Activated gamma-delta T cell treated with anti-CD3 and anti-CD28 coated beads, Interleukin-2, amount 50 U/mL, for 16 hours (primary cell): ENCODE measurements at places on chromosomes 11 and 22.

GRCh38 chr22:23098718-23099530 lies 28.6 kb downstream of the GNAZ start:
- no peak for DNase-seq

- no peak for DNase-seq
These were observed 176.4 kb downstream of the KIRREL3 start for GRCh38 chr11:126824035-126824607.

GRCh38 chr11:82960779-82961143 lies 59.2 kb downstream of the DDIAS start:
- no peak for DNase-seq

GRCh38 chr11:133531971-133532651 lies at the start of gene OPCML:
Gene OPCML, minus strand, starts transcription at chr11:133532501.
- DNase-seq, result no peak

DNA sequence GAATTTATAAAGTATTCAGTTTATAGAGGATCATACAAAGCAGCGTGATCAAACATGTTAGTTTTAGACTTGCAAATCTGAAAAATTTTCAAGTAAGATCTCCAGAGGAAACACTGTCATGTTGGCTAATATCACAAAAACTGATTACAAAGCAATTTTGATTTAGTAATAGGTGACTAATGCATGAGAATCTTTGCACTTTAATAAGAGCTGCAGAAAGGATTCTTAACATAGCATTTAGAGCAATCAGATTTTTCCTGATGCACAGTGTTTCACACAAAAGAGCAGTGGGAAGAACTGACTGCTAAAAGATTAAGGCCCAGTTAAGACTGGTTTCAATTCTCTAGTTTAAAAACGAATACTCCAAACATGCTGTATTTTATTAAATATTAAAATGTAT lies 321.2 kb downstream of the GUCY1A2 start:
- DNase-seq, result no peak

DNA sequence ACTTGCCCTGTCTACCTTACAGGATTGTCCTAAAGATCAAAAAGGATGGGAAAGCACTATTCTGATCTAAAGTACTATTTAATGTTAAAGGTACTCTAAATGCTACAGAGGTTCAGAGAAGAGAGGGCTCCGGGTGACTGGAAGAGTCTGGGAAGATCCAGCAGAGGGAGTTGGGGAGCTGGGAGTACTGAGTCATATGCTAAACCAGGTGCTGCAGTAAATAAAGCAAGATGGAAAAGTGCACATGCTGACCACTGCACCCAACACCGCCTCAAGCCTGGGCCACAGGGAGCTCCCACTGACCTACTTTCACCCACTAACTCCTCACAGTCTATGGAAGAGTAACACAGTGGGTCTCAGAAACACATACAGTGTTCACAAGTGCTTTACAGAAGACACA lies 49.3 kb downstream of the WT1 start:
- DNase-seq, result no peak

GRCh38 chr22:32556159-32556558 lies 81.5 kb downstream of the FBXO7 start:
- no peak for DNase-seq

GRCh38 chr11:81303038-81303664 lies 1430.5 kb downstream of the FAM181B start:
- no peak for DNase-seq

- DNase-seq, result no peak
These were observed 5.8 kb downstream of the UBASH3B start for GRCh38 chr11:122661182-122661945.

DNA sequence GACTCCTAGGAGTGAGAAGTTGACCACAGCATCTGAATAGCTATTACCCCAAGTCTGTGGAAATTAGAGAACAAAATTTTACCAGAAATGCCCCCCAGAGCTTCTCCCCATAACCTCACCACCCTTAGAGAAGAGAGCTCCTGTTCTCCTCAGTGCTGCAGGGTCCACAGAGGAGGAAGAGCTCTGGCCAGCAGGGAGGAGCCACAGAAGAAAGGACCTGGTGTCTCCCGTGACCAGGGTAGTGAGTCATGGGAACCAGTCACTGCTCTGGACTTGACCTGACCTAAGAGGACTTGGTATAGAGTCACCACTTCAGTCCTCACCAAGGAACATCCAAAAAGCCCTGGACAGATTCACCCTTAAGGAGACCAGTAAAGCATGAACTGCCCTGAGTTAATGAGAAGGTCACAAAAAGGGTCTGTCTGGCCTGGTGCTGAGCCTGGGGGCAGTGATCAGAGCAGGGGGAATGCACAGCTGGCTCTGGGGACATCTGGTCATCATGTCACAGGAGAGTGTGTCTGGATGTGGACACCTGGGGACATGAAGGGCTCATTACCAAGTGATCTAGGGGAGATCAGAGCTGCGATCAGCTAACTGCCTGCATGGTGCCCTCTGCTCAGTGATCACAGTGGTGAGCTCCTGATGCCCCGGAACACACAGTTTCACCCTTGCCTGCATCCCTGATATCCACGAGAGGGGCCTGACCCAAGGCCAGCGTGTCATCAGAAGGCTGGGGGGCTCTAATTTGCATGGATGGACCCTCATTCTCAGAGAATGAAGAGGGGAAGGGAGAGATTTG lies 103.3 kb upstream of the TOP3B start:
- no peak for DNase-seq

GRCh38 chr22:17096071-17096470 lies 11.3 kb downstream of the IL17RA start:
- DNase-seq, result no peak

GRCh38 chr22:30743257-30744020 lies 48.8 kb downstream of the OSBP2 start:
- no peak for DNase-seq

- no peak for DNase-seq
These were observed 364.0 kb upstream of the FAT3 start for GRCh38 chr11:91860661-91861060.

DNA sequence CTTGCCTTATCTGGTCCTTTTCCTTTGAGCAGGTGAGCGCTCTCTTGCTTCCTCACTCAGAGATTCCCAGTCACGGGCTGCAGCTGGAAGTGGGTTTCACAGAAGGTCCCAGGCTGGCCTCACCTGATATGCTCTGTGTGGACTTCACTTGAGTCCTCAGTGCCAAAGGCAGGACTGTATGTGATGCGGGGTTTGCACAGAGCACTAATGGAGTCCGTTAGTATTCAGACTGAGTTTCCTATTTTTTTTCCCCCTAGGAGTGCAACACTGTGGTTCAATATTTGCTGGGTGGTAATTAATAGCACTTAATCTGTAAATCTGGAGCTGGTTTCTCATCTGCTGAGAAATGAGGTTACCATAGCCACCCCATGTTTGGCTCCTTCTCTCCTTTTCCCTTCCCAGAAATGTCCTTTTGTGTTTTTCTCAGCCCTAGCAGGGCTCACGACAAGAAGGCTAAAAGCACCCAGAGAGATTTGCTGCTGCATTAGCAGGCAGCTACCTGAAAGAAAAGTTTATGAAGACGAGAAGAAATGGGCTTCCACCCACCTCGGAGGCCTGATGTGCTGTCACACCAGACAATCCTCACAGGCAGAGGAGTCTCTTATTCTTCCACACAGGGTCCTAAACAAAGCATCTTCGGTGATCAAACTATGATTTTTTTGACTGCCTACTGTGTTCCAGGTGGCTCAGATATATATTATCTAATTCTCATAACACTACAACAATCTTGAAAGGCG lies 262.1 kb downstream of the KIRREL3 start:
- DNase-seq, result no peak

- no peak for DNase-seq
These were observed 250.7 kb downstream of the FAT3 start for GRCh38 chr11:92475316-92475715.

- no peak for DNase-seq
These were observed 11.9 kb downstream of the HOATZ start for GRCh38 chr11:111526501-111526900.

DNA sequence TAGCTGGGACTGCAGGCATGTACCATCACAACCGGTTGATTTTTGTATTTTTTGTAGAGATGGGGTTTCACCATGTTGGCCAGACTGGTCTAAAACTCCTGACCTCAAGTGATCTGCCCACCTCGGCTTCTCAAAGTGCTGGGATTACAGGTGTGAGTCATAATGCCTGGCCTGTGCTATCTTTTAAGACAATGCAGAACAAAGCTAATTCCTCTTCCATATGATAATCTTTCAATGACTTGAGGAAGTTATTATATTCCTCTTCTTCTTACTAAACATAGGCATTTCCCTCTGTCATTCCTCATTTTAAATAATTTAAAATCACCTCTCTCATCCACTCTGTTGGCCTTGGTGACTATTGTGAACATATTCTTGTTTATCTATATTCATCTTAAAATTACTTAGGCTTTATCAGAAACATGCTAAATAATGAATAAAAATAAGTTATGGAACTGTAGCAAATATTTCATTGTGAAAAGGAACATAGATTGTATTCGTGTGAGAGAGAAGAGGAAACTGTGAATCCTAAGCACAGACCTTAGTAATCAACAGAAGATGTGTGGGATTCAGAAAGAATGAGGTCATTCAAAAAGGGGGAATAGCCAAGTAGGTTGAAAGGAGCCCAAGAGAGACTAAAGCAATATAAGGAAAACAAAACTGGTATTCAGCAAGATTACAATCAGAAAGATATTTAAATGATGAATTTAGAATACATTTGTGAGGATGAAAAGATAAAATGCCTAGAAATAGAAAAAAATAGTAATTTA lies 269.4 kb downstream of the TTC28 start:
- no peak for DNase-seq

DNA sequence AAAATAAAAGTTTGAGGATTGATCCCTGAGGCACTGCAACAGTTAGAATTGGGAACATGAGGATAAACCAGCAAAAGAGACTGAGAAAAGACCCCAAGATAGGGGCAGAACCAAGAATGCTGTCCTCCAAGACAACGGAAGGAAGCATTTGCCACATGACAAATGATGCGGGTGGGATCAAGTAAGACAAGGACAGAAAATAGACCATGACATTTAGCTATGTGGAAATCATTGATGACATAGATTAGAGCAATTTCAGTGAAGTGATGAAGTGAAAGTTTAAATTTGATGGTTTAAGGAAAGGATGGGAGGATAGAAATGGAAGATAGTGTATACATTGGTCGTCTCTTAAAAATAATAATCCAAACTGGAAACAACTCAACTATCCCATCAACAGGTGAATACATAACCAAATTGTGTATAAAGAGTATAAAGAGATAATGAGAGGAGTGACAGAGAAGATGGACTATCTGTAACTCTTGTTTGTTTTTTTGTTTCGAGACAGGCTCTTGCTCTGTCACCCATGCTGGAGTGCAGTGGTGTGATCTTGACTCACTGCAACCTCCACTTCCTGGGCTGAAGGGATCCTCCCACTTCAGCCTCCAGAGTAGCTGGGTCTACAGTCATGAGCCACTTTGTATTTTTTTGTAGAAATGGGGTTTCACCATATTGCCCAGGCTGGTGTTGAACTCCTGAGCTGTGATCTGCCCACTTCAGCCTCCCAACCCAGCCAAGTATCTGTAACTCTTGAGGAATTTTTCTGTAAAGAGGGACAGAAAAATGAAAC lies 48.7 kb upstream of the FDX1 start:
- DNase-seq, result no peak

- no peak for DNase-seq
These were observed 27.5 kb downstream of the FBXO7 start for GRCh38 chr22:32501836-32502752.

GRCh38 chr11:125262194-125262829 lies 97.8 kb downstream of the PKNOX2 start:
- DNase-seq, result no peak

DNA sequence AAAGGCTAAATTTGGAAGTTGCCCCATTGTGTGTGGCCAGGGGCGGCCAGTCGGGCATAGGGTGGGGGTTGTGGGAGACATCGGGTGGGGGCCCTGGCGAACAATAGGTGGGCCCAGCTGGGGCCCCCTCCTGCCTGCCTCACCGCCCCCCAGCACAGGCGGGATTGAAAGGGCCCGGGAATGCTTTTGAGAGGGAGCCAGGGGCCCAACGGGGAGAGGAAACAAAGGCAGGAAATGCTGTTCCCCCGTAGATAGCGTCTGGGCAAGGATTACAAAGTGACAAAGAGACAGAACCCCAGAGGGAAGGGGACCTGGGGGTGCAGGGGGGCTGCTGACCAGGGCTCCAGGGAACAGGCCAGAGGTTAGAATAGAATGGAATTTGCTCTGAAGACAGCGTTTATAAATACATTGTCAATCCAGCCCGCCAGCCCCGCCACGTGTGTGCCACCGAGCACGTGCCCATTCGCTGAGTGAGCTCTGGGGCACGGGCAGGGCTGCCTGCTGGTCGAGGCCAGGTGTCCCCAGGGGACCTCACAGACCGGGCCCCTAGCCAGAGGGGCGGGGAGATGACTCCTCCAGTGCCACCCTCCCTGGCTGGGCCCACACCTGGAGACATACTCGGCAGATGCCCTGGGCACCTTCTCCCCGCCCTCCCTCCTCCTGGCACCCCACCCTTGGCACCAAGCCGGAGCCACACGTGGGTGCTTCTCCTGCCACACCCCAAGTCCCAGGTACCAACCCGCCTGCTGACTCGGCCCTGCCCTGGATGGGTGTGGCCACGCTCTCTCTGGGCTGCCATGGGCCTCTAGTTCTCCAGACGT lies 9.7 kb downstream of the PDGFB start:
- DNase-seq, result no peak

DNA sequence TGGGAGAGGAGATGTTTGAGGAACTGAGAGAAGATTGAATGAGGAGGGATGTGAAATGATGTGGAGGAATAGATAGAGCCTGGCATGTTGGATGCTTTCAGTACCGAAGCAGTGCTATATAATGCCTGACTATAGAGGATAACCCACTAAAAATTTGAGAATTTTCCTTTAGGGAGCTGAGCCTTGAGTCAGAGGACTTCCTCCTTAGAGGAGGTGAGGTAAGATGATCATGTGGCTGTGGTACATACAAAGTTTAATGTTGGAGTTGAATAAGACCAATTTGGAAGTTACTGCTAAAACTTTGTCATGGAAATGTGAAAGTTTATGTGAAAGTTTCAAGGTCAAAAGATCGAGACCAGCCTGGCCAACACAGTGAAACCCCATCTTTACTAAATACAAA lies 66.9 kb downstream of the YAP1 start:
- no peak for DNase-seq

- DNase-seq, result no peak
These were observed 16.0 kb upstream of the PRG2 start for GRCh38 chr11:57406337-57406904.

- no peak for DNase-seq
These were observed 72.0 kb downstream of the LARGE1 start for GRCh38 chr22:33848251-33848650.

- DNase-seq, result no peak
These were observed 7.0 kb downstream of the HPS5 start for GRCh38 chr11:18314784-18315523.

- DNase-seq, result no peak
These were observed 34.4 kb upstream of the YWHAH start for GRCh38 chr22:31909977-31910376.

- DNase-seq, result no peak
These were observed 60.3 kb downstream of the UBASH3B start for GRCh38 chr11:122715548-122716440.

- peak; percentile 87 for DNase-seq
These were observed at the start of gene ARL14EP for GRCh38 chr11:30322826-30323710. Gene ARL14EP, plus strand, starts transcription at chr11:30323104. Its CDS starts 7,845 bp downstream, at chr11:30330949.
